ENCODE measurements at places on chromosomes 5 and 9.

DNA sequence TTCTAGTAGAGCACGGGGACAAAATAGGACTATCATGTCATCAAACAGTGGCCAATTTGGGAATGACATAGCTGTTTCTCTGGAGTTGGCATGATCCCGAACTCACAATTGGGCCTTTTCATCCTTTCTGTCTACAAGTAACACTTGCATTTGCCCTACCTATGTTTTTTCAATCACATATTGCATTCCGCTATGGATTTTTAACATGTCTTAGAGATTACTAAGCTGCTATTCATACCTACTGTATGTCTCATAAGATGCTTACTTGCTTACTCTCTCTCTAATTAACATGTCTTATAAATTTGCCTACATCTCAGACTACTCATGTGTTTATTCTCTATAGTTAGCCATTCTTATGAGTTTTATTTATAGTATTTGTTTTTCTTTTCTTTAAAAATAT, 341.2 kb upstream of the CTNND2 start:
- no peak for DNase-seq

- DNase-seq = no peak
Observed at GRCh38 chr9:4639420-4639819, 22.7 kb upstream of the PLPP6 start.

- no peak for DNase-seq
Observed at GRCh38 chr5:37316027-37316426, 54.9 kb downstream of the NUP155 start.

DNA sequence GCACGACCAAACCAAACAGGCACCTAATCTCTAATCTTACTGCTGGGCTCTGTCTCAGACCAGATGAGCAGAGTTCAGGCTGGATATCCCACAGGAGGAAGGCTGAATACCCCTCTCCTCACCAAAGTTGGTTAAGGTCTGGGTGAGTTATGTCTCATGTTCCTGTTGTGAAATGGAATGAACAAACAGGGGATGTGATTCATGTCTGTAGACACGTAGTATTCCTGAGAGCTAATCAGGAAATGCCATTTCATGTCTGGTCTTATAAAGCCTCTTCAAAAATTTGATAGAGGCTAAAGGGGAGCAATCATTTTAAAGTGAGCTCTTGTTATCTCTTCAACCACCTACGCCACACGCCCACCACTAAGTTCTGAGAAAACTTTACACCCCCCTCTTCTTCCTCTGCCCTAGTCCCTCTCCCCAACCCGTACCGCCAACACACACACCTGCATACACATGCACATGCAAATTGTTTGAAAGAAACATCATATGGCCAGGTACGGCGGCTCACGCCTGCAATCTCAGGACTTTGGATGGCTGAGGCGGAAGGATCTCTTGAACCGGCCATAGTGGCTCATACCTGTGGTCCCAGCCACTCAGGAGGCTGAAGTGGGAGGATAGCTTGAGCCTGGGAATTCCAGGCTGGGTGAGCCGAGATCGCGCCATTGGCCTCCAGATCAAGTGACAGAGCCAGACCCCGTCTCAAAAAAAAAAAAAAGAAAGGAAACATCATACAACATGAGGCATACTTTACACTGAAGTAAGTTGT, 69.8 kb upstream of the RAI14 start:
- DNase-seq = no peak

DNA sequence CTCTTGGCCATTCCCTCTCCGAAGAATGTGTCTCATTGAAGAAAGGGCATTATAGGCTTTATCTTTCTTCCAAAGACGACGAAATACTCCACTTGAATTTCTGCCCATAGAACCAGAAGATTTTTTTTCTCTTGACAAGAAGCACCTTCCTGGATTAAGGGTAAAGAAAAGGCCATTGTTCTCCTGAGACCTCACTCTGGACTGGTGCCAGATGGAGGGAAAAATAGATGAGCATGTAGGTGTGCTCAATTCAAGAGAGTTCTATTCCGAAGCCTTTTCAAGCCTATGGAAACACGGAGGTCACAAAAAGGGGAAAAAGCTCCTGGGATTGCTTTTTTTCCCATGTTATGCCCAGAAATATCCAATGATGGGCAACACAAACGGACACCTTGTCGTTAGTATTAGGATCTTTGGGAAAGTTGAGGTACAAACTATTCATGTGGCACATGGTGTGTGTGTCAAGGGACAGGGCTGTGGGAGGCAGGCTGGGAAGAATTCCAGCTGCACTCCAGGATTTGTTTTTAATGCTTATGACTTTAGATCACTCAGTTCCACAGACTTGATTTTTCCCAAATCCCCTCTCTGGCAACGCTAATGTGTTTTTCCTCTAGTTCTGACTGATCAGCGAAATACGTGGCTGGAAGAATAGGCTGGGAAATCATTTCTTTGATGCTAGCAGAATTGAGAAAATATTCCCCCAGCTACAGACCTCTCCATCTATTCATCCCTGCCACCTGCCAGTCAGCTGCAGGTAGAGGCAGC, 89.9 kb downstream of the SIL1 start:
- DNase-seq = no peak

DNA sequence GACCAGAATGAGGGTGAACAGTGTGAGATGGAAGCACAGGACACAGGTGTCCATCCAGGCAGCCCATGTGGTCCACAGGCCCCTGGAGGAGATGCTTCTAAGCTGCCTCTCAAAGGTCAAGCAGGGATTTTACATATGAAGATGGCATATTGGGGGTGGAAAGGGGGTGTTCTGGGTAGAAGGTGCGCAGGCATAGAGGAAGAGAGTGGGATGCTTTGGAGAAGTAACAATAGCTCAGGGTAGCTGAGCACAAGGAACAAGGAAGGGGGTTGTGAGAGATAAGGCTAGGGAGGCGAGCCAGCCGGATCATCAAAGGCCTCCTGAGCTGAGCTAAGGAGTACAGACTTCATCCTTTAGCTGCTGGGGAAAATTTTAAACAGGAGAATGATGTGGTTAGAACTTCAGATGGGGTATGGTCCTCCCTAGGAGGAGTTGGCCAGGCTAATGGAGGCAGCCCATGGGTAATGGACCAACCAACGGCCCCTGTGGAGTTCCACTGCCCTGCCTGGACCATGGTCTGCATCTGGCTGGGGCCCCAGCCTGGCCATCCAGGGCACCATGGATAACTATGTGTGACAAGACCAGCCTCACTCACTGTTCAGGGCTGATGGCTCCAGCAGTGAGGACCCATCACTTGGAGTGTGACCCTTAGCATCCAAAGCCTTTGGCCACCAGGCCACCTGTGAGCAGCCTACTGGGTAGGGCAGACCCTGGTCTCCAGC, 86.8 kb upstream of the TBC1D2 start:
- no peak for DNase-seq

DNA sequence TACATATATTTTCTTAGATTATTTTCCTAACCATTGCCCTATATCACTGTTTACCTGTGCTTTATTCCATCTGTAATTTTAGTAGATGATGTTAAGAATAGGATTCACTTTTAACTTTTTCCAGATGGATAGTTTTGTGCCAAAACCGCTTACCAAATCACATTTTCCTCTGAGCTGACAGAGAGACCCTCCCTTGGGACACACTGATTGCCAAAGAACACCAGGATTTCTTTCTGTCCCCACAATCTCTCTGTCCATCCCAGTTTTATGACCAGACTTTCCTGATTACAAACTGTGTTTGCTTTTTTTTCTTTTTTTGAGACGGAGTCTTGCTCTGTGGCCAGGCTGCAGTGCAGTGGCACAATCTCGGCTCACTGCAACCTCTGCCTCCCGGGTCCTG, 81.3 kb upstream of the SPATA31C2 start:
- no peak for DNase-seq

DNA sequence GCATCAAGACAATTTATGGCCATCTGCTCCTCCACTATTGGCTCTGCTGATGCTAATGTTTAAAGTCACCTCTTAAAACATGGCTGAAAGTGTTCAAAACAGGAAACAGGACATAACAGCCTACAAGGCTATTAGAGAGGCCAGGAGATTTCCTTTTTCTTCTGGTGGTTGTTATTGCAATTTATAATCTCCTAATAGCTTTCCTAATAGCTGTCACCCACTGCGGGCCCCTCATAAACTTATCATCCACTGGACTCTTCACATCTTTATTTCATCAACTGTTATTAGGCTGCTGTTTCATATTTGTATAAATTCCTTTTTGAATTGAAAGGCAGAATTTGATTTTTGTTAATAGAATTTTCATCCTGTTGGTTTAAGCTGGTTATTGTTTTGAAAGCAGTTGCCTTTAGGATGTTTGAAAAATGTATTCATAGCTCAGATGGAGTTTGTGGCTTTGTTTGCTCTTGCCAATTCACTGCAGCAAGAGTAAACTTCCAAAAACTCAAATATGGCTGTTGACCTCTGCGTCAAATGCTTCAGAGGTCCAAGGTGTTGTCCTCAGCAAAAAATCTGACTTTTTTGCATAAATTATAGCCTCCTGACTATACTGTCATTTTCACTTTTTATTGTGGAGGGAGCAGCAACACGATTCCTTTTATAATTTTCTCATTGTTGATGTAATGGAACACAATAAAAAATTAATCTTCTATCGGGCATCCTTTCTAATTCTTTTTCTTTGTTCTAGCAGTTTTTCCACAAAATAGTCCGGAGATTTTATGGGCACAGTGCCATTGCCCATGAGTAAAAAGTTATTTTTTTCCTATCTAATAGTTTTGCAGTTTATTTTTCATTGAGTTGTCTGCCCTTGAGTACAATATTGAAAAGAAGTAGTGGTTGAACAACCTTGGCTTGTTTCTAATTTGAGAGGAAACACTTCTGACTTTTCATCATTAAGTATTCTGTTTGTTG, 69.3 kb downstream of the MAT2B start:
- no peak for DNase-seq

DNA sequence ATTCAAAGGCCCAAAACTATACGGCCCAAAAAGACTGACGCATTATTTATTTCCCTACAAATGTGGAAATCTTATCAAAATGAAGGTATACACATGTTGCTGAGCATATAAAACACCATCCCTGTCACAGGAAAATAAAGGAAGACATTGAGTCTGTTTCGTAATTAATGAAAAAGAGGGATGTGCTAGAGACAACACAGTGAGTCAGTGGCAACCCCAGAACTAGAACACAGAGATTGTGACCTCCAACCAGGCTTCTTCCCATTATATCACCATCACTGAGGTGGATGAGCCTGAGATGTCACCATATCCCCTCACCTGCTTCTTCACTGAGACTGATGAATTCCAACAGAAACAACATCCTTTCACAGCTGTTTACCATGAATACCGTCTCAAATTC, 3.8 kb downstream of the NDUFA8 start:
- DNase-seq = no peak

All from NCI-H1694 treated with DMSO at 0.1 percent for 48 hours (cell line).